ENCODE measurements at places on chromosomes 12 and 14.

DNA sequence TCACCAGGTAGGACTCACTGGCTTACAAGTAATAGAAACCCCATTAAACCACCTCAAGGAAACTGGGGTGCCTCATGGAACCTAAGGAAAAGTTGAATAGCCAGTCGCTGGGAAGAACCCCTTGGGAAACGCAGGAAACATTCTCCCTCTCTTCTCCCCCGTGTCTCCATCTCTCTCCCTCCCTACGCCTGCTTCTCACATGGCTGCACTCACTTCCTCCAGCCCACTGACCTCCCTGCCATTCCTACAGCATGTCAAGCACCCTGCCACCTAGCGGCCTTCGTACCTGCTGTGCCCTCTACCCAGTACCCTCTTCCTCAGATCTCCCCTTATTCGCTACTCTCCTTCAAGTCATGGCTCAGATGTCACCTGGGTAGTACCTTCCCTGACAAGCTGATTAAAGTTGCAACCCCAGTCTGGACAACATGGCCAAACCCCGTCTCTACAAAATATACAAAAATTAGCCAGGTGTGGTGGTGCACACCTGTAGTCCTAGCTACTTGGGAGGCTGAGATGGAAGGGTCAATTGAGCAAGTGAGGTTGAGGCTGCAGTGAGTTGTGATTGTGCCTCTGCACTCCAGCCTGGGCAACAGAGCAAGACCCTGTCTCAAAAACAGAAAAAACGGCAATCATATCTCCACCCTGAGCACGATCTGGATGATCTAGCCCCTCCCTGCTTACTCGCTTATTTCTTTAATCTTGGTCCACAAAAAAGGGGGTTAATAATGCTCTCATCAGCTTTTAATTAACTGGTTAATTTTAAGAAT is 6.4 kb upstream of the DTX1 start:
- peak; percentile 49 for DNase-seq

DNA sequence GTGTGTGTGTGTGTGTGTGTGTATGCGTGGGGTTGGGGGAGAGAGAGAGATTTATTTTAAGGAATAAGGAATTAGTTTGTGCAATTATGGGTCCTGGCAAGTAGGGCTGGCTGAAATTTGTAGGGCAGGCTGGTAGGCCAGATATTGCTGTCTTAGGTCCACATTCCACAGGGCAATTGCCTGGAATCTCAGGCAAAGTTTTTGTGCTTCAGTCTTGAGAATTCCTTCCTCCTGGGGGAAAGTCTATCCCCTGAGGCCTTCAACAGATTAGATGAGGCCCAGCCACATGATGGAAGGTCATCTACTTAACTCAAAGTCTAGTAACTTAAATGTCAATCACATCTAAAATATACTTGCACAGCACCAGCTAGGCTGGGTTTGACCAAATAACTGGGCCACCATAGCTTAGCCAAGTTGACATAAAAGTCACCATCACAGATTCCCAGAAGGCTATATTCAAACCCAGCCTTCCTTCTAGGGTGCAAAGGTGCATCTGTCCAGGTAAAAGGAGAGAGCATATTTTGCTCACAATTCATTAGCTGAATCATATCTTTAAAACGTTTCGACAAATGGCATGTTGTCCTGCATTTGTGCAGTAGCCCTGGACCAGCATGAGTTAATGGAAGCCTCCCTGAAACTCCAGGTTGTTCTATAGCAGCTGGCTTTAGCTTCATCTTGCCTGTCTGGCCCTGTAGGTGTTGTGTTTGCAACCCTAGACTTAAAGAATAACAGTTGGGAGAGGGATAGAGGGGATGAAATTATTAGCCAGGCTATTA is 63.1 kb downstream of the C14orf132 start:
- DNase-seq: peak; percentile 13

- no peak for DNase-seq
Observed at GRCh38 chr12:29346769-29347421, 34.1 kb downstream of the ERGIC2 start.

DNA sequence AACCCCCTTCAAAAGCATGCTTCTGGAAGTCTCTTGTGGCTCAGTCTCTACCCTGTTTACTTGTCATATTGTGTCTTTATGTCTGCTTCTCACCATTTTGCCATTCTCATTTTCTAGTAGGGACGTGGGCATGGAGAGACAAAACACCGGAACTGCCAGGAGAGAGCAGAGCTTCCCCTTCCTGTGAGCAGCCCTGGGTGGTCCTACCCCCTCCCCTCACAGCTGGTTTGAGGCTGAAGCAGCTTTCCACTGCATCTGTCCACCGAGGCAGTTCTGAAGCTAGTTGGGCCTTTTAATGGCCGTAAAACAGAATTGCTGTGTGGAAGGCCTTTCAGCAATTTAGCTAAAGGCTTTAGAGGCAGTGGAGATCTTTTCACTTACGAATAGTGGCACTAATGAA is 77.0 kb downstream of the PELI2 start:
- DNase-seq: no peak

DNA sequence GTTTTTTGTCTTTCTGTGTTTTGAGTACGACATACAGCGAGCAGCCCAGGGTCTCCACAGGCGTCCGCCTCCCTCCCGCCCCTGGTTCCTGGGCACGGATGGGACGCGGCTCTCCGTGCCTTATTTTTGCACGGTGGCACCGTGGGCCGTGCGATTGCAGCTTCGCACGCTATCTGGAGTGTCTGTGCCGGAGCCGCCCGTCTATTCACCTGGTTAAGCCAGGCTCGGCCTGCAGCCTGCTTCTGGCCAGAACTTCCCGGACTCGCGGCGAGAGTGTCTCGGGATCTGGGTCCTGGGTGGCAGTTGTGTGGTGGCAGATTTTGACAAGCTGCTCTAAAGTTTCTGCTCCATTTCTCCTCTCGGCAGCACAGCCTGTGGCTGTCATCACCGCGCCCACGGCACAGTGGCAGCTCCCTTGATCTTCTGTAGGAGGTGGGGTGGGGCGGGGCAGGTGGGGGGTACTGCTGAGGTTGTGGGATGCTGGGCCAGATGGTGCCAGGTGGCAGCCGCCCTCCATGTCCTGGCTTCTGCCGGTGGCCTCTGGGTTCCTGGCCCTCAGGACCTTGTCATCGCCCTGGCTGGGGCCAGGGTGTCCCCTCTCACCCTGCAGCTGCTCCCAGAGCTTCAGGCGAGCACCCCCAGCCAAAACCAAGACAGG is 2.9 kb downstream of the MMP17 start:
- DNase-seq: peak; percentile 70

- DNase-seq: no peak
Observed at GRCh38 chr14:104561632-104562495, 17.7 kb upstream of the C14orf180 start.

DNA sequence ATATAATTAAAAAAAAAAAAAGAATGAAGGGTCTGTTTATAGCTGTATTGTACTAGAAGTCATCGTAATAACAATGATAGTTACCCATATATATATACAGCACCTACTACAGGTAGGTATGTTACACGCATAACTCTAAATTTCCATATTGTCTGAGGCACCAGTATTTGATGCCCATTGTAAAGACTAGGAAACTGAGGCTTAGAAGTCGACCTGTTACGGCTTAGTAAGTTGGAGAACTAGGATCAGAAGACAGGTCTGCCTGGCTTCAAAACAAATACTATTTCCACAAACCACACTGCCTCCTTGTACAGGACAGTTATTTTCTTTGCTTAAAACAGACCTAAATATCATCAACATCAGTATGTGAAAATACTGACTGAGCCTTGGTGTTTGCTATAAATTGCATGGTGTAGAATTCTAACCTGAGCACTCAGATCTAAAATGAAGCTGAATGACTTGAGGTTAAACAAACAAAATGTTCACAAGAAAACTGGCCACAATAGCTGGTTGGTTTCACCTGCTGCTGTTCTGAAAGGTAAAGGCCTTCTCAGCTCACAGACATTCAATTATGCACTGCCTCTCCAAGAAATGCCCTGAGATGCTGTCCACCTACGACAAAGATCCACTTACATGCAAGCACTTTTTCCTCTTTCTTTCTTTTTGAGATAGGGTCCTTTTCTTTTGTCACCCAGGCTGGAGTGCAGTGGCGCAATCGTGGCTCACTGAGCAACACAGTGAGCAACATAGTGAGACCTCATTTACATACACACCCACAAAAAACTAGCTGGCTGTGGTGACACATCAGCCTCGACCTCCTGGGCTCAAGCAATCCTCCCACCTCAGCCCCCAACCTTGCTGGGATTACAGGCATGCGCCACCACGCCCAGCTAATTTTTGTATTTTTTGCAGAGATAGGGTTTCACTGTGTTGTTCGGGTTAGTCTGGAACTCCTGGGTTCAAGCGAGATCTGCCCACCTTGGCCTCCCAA is 35.7 kb downstream of the SSH1 start:
- DNase-seq: no peak

DNA sequence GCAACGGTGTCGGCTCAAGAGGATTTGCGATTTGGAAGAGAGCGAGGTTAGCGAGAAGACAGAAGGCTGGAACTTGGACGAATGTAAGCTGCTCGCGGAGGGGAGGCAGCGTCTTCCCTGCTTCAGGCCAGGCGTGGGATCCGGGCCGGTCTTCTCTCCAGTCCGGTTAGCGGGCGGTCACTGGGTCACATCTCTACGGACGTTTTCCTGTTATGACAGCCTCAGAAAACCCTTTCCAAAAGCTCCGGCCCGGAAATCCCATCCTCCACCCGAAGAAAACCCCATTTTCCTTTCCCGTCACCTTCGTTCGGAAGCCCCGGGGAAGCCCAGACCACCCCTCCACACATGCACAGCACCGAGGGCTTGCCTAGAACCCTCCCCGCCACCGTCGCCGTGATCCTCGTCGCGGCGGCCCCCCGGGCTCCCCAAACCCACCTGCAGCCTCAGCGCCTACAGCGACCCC is 268 bp downstream of the NDUFB1 start:
- no peak for DNase-seq

DNA sequence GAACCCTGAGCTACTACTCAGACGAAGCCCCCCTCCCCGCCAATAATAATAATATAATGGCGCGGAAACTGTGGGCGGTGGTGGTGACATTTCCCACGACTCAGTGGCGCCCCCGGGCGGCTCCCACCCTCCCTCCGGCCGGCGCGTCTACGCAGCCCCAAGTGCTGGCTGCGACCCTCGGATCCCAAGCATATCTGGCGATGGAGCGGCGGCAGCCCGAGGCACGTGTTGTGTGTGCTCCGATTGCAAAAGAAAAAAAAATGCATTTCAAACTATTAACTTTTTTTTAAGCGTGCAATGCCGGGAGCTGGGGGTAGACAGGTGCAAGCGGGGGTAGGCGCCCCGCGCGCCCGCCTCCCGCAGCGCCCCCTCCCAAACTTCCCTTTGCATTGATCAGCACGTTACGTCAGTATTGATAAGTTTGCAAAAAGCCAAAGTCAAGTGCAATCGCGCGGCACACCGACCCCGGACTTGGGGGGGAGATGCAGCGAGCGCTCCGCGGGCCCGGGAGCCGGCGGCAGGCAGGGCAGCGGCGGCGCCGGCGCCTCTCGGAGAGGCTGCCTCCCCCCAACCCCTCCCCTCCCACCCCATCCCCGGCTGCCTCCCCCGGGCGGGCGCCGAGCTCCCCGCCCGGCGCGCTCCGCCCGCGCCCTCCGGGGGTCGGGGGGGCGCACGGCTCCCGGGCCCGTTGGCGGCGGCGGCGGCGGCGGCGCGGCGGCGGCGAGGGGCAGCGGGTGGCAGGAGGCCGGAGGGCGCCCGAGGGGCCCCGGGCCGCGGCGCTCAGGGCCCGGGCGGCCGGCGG is 113.1 kb upstream of the MYL2 start:
- DNase-seq: peak; percentile 59

DNA sequence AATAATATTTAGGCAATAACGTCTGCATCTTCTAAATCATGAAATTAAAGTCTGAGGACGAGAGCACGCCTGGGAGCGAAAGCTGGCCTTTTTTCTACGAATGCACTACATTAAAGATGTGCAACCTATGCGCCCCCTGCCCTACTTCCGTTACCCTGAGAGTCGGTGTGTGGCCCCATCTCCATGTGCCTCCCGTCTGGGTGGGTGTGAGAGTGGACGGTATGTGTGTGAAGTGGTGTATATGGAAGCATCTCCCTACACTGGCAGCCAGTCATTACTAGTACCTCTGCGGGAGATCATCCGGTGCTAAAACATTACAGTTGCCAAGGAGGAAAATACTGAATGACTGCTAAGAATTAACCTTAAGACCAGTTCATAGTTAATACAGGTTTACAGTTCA is 19.3 kb downstream of the CKB start:
- no peak for DNase-seq

DNA sequence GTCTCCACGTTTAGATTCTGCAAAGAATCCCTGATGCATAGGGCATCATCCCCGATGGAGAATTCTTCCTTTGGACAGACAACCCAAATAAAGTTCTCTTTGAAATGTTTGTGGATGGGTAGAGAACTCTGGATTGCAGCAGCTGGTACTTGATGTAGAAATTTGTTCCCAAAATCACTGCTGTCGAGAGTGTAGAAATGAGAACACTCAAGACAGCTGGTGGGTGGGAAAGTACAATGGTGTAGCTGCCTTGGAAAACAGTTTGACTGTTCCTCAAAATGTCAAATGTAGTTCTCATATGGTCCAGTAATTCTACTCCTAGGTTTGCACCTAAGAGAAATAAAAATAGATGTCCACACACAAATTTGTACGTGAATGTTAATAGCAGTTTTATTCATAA is 671.5 kb upstream of the TMEM132C start:
- DNase-seq: no peak
